ENCODE measurements at places on chromosomes 3 and 15. TPM values are rescaled to one million over a fixed set of nuclear protein-coding genes. Genes with fewer than 3 reads are reported as not detected.

Gene TMCO5A
- total RNA-seq = not detected

Gene SPINK8
- not detected for total RNA-seq

- no peak for DNase-seq
Observed at GRCh38 chr3:177522051-177522450, 324.8 kb upstream of the TBL1XR1 start.

DNA sequence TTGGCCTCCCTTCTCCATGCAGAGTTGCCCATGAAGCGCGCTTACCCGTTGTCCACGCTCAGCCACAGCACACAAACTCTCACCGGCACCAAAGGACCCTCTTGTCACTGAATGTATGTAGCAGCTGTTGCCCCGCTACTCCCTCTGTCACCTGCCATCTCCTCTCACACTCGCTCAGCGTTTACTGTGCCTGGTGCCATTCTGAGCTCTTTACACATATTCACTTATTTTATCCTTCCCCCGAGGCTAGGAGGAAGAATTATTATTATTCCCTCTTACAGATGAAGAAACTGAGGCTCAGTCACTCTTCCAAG is 41.7 kb upstream of the PRR23E start:
- no peak for DNase-seq

- DNase-seq = no peak
Observed at GRCh38 chr3:172549144-172549543, 25.9 kb upstream of the TNFSF10 start.

- DNase-seq = no peak
Observed at GRCh38 chr3:150158943-150159625, 188.4 kb upstream of the PFN2 start.

Gene SH2D7
- total RNA-seq = not detected

Gene CLDN18
- total RNA-seq = 197 TPM

Gene EIF4A2
- 405 TPM for total RNA-seq

DNA sequence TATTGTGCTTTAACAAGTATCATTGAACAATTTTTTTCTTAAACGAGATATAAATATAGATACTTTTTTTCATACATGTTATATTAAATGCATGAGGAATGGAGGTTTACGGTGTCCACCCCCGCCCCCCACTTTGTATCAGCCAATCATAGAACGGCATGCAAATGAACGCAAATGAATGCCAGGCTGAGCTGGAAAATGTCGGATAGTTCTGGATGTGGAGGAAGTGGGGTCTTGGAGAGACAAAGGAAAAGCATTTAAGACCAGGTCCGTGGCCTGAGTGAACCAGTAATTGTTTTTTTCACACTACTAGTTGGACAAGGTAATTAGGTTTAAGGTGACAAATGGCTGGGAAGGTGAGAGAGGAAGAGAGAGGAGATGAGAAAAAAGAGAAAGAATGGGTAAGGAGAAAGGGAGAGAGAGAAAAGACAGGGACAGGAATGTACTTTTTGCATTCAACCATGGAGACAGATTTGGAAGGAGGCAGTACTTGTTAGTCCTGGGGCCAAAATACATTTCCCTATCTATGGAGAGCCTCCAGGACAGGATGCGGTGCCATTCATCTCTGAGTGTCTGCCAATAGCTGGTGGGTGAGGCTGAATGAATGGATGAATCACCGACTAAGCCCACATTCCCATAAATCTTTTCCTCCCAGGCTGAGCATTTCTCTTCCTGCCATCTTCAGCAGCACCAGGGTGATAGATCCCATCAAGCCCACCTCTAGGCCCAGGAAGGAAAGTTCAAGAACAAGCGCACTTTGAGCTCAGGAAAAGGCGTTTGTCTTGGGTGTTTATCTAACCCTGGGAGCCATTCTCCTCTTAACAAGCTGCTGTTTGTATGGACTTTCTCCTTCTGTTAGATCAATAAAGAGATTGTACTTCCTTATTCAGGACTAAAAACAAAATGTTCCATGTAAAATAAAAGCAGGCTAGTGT is 1.4 kb upstream of the RAD18 start:
- no peak for DNase-seq

All from upper lobe of right lung (tissue), 1 donor.